Urinary bladder (tissue), 4 donors: ENCODE measurements at places on chromosomes 5 and 9. TPM values are rescaled to one million over a fixed set of nuclear protein-coding genes. Genes with fewer than 3 reads are reported as not detected.

The EGFL7 gene
- 43.6 TPM for total RNA-seq

The EDIL3 gene
- 45.5 TPM for total RNA-seq

The LEAP2 gene
- total RNA-seq = 3.0 TPM

GRCh38 chr5:127870914-127871313 lies 167.7 kb downstream of the CCDC192 start:
- DNase-seq = no peak

GRCh38 chr9:127970401-127971313 lies 10.1 kb downstream of the EEIG1 start:
- DNase-seq = no peak

DNA sequence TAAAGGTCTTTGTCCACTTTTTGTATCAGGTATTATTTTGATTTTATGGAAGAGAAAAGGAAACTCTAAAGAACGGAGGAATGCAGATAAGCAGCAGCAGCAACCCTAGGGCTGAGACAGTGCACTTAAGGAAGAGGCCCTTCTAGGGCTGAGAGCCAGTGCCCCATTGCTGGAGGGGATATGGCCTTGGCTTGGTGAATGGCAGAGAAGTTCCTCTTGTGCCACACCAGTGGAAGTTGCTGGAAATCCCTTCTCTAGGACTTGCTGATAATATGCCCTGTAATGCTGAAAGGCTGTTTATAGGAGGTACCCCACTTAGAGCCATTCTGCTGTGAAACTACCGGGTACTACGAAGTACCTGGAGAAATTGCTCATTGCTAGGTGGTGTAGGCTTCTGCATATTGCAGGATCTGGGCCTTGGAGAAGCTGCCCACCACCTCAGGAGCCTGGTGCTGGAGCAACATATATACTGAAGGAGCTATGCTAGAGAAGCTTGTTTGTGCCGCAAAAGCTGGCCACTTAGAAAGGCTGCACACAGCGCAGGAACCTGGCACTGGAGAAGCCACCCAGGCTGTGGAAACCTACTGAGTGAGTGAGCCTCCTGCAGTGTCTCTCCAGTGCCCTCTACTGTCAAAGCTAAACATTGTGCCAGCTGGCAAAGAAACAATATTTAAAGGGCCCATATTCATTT lies 9.6 kb upstream of the UBTD2 start:
- DNase-seq = peak; percentile 41

DNA sequence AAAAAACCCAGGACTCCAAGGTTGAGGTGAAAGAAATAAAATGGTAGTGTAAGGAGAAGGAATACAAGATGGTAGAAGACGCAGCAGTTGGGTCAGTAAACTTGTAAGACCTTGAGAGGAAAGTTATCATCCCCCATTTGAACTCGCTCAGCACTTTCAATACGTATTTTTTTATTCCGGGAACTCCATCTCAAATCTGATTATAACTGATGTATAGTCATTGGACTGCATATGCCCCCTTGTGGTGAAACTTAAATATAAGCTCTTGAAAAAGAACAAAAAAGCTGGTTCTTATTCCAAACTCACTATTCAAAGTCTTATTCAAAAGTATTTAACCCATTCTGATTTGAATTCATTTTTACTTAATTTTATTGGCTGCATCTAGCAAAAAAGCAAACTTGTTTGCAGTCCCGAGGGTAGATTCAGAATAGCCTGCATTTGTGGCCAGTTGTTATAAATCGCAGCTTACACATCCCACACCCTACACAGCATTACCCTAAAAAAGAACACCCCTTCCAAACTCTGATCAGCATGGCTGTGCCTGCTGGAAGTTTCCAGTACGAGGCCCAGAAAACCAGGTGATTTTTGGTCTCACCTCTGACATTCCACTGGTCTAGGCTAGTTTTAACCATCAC lies 118.0 kb downstream of the ESM1 start:
- DNase-seq = peak; percentile 45
